ENCODE measurements at places on chromosomes 7 and 10.
A peak's percentile ranks its signal among the peaks of the same experiment; 100 is the strongest.

GRCh38 chr10:37667736-37668135 is 189.7 kb downstream of the ZNF248 start:
- DNase-seq, result no peak

- no peak for DNase-seq
Measured at GRCh38 chr7:3821488-3821887, 520.4 kb downstream of the SDK1 start.

DNA sequence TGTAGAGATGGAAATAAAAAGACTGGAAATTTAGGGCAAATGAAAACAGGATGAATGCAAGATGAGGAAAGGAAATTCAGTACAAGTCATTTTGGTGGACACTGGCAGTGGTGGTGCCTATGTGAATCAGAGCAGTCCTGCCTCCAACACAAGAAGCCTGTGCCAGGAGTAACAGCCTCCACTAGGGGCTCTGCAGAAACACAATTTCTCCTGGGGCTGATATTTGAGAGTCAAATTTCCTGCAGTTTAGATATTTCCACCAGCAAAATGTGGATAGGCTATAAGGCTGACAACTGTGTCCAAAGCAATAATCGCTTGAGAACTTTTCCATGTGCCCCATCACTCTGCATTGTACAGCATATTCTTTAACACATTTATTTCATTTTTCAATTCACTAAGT is 4.7 kb upstream of the PLXDC2 start:
- peak; percentile 60 for DNase-seq

GRCh38 chr7:80410081-80410480 is 101.8 kb downstream of the GNAT3 start:
- no peak for DNase-seq

Data from pons (tissue), 1 donor.